Astrocyte (in vitro differentiated cells and primary cell): ENCODE measurements at places on chromosomes 2 and 18. TPM values are rescaled to one million over a fixed set of nuclear protein-coding genes. Genes with fewer than 3 reads are reported as not detected.

DNA sequence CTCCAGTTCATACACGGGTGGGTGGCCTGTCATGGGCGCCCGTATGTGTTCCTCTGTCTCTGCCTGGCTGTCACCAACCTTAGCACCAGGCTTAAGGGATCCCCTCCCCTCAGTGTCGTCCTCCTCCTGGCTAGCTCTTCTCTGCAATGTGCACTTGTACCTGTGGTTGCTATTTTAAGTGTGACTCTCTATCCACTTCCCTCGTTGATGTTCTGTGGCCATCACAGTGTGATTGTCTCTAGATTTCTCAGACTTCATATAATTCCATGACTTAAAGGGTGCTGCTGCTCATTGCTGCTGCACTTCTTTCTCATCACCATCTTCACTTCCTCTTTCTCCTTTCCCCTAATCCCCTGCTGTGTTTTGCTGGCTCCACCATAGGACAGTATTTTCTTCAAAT, 143.4 kb downstream of the EML6 start:
- DNase-seq: no peak

- no peak for DNase-seq
Observed at GRCh38 chr2:169047256-169048250, 16.4 kb upstream of the ABCB11 start.

Gene LYPD1
- 51.1 and 61.6 TPM in 2 replicates for total RNA-seq

Gene IL36RN
- total RNA-seq: 0.14 TPM in 1 of 2 replicates, not detected in the other

DNA sequence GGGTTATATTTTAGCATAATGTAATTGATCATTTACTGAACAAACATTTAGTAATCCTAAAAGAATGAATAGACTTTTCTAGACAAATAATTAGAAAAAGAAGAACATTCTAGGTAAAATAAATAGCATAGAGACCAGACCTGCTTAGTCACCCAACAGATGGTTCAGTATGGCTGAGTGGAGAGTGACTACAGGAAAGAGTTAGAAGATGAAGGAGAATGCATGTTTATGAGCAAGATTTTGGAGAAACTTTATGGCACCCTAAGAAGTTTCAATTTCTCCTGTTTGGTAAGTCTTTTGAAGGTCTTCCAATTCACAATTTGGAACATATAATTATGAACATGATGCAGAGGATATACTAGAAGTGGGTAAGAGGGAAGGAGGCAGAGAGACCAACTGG, 32.9 kb downstream of the FAP start:
- peak; percentile 33 for DNase-seq

- DNase-seq: no peak
Observed at GRCh38 chr2:64915510-64915900, 73.7 kb upstream of the SLC1A4 start.

GRCh38 chr2:190571686-190572085, 37.2 kb upstream of the NEMP2 start:
- DNase-seq: no peak

DNA sequence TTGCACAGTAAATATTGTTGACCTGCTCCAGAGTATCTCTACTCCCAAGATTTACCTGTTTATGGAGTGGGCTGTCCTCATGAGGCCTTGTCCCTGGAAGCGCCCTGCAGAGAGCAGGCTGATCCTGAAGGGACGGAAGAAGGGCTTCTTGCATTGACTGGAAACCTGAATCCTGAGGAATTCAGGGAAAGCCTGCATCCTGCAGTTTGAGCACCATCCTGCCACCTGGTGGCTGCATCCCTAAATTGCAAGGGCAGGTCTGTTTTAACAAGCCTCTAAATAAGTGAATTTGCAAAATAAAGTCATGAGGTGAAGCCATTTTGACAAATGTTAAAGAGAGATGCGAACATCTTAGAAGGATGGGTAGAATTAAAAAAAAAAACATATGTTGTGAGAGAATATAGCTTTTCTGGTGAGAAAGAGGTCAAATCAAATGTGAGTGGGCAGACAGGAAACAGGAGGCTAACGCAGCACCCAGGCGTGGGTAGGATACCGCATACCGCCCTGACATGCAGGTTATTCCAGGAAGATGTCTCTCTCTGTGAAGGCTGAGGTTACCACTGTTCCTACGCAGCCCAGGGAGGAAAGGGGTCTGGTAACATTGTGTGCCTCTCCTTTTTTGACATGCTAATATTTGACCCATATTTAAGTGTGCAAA, 754.9 kb downstream of the RNF144A start:
- DNase-seq: no peak

- peak; percentile 35 for DNase-seq
Observed at GRCh38 chr18:27838225-27838624, 338.7 kb downstream of the CDH2 start.

DNA sequence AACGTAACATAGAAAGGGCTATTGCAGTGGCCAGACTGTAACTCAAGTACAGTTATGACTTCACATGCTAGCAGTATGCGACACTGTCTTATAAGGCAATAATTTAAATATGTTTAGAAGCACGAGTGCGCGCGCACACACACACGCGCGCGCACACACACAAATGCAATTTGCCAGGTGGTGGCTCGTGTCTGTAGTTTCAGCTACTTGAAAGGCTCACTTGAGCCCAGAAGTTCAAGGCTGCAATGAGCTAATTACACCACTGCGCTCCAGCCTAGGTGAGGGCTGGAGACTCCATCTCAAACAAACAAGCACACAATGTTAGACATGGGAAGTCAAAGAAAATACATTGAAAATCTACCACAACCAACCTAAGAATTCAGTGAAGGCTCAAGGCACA, 103.7 kb downstream of the USP34 start:
- no peak for DNase-seq

- peak; percentile 65 for DNase-seq
Observed at GRCh38 chr2:31334311-31335026, 80.1 kb downstream of the XDH start.

Gene ANKRD30BL
- total RNA-seq: not detected in 2 replicates

- DNase-seq: peak; percentile 79
Observed at GRCh38 chr18:44579028-44579702, 101.5 kb upstream of the SETBP1 start.

DNA sequence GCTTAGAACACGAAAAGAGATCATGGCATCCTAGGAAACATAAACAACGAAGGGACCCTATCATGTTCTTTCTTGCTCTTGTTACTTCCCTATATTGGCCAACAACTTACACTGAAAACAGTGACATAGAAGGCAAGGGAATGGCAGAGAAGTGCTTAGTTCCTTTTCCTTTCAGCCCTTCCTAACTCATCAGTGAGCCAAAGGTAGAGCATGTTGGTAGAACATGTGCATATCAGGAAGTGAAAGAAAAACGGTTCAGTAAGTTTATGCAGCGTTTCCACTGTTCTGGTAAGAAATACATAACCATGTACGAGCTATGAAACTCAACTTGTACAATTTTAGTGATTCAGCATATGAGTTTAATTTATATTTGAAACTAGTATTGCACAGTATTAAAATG, 21.7 kb downstream of the AKAIN1 start:
- DNase-seq: no peak

GRCh38 chr2:231937057-231937456, 10.9 kb upstream of the NPPC start:
- DNase-seq: no peak

DNA sequence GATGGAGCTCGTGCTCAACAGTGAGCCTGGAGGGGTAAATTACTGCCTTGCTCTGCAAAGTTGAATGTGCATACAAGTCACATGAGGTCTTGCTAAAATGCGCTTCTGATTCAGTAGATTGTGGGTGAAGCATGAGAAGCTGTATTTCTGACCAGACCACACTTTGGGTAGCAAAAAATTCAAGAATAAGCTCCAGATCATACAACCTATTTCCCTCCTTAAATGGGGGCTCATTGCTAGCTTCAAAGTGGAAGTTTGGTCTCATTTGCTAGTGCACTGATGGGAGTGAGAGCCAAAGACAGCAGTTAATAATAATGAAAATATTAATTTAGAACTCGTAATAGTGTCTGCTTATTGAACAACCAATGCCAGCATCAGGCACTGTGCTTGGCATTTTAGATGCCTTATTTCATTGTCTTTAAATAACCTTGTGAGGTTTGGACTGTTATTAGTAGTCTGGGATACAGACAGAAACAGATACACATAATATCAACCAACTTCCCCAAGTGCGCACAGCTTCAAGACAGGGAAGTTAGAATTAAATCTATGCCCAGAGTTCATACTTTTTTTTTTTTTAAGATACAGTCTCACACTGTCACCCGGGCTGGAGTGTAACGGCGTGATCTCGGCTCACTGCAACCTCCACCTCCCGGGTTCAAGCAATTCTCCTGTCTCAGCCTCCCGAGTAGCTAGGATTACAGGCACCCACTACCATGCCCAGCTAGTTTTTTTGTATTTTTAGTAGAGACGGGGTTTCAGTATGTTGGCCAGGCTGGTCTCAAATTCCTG, 18.0 kb downstream of the APOB start:
- no peak for DNase-seq

Gene CYP27A1
- total RNA-seq: 3.9 and 4.3 TPM in 2 replicates

Gene MEIS1
- total RNA-seq: 3.4 and 5.2 TPM in 2 replicates

DNA sequence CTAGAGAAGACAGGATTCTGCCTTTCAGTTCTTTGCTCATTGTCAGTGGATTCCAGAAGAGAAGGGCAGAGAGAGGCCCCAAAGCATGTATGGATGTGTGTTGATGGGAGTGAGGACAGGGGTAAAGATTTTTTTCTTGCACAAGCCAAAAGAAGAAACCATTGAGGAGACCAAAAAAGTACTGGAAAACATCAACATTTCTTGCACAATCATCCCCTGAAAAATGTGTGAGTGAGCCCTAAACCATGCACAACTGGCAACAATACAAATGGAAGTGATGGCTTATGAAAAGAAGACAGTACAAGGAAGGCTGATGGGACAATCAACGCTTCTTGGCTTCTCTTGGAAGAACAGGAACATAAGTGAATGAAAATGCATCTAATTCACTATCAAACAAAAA, 5.6 kb upstream of the SMAD7 start:
- peak; percentile 71 for DNase-seq

Gene MMADHC
- 122 and 125 TPM in 2 replicates for total RNA-seq

GRCh38 chr2:415986-416610, 128.2 kb upstream of the ALKAL2 start:
- no peak for DNase-seq

DNA sequence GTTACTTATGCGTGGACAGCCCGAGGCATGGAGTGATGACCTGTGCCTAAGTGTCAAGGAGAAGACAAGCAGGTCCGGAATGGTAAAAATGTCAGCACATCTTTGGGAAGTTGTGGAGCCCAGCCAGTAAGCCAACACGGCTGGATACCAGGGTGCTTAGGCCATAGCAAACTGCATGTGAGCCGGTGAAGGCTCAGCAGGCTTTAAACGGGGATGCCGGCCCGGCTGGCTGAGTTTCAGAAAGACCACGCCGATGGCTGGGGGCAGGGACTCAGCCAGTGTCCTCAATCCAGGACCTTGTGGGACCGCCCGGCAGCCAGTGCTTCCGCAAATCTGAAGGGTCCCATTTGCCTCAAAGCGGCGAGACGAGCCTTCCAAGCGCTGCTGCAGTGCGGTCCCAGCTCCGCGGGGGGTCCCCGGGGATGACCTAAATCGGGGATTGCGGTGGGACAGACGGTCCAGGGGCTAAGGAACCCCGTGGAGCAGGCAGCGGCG, 946 bp upstream of the AGAP1 start:
- no peak for DNase-seq

DNA sequence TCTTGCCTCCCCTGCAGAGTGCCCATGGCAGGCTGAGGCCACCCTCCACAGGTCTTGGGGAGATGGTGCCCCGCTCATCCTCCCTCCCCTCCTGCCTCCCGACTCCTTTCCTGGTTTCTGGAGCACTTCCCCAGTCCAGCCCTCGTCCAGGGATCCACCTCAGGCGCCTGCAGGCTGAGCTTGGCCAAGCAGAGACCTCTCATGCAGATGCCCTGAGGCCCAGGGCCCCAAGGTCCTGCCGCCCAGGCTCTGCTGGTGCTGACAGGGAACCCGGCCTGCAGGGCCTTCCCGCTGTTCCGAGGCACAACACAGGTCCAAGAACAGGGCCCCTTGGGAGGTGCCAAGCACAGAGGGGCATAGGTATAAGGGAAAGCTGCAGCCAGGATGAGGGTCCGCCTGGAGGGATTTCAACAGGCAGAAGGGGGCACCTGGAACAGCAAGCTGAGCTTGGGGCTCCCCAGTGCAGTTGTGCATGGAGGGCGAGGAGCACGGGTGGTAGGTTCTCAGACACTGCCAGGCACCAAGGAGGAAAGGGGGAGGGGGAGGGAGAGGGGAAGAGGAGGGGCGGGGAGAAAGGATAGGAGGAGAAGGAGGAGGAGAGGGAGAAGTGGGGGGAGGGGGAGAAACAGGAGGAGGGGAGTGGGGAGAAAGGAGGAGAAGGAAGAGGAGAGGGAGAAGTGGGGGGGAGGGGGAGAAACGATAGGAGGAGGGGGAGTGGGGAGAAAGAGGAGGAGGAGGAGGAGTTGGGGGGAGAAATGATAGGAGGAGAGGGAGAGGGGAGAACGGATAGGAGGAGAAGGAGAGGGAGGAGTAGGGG, 1.2 kb upstream of the ANO7 start:
- DNase-seq: no peak

DNA sequence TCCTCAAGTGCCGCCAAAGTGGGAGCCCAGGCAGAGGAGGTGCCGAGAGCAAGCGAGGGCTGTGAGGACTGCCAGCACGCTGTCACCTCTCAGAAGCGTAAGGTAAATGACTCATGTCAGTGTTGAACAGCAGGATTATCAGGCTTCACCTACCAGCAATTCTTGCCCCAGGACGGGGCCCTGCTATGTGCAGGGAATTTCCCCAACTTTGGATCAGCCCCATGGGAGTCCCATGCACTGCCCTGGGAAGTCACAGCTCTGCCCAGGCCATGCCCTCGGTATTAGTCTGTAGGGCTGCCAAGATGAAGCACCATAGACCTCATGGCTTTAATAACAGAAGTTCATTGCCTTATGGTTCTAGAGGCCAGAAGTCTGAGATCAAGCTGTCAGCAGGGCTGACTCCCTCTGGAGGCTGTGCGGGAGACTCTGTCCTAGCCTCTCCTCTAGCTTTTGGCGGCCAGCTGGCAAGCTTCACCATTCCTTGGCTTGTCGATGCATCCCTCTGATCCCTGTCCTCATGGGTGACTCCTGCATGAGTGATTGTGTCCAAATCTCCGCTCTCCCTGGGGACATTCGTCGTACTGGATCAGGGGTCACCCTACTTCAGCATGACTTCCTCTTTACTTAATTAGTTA, 55.9 kb downstream of the TRPM8 start:
- no peak for DNase-seq

DNA sequence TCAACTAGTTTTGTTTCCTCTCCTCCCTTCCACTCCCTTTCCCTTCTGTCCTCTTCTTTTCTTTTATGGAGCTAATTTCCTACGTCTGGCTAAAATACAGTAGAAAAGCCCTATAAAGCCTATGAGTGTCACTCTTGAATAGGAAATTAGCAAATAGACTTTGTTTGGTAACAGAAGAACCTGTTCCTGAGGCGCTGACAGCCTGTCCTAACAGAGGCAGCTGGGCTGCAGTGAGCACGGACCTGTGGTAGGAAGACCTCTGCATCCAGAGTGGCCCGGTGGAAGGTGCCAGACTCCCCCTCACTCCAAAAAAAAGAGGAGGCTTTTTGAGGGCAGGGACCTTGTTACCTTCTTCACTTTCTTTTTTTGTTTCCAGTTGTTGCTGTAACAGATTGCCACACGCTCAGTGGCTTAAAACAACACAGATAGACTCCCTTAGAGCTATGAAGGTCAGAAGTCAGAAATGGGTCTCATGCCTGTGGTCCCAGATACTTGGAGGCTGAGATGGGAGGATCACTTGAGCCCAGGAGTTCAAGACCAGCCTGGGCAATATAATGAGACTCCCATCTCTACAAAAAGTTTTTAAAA, 81.2 kb upstream of the TXNDC2 start:
- no peak for DNase-seq

GRCh38 chr2:238691596-238692491, 156.0 kb upstream of the TWIST2 start:
- no peak for DNase-seq

Gene KDM3A
- total RNA-seq: 76.2 and 83.4 TPM in 2 replicates

Gene COL5A2
- 429 and 580 TPM in 2 replicates for total RNA-seq

Gene RPRM
- total RNA-seq: 0.53 and 0.86 TPM in 2 replicates

- no peak for DNase-seq
Observed at GRCh38 chr2:240432430-240432819, 3.0 kb upstream of the GPC1 start.
